ENCODE measurements at places on chromosomes 13 and 19.

- no peaks in the 10 kb centered on the region for H3K36me3 ChIP-seq
- no peak for DNase-seq
- H3K4me3 ChIP-seq = no peak overlapping the region
- peaks cover 12% of the 10 kb centered on the region for H3K4me1 ChIP-seq
- no peak overlapping the region for H3K27ac ChIP-seq
- H3K27me3 ChIP-seq = no peaks in the 10 kb centered on the region
Observed at GRCh38 chr19:28949535-28949934, 263.4 kb downstream of the UQCRFS1 start.

DNA sequence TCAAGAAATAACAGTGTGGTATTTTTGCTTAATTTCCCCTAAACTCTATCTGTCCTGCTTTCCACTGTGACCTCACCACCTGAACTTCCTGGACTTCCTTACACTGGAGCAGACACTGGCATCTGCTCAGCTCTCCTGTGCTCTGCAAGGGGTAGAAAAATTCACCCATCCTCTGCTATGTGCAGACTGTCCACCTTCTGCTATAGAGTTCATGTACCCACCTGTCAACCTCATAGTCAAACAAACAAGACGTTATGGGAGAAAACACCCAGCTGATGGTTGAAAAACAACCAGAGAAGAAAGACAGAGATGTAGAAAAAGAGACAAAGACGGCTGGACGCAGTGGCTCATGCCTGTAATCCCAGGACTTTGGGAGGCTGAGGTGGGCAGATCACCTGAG is 12.2 kb downstream of the LAIR1 start:
- DNase-seq = no peak
- H3K4me3 ChIP-seq = no peak overlapping the region
- no peaks in the 10 kb centered on the region for H3K4me1 ChIP-seq
- H3K36me3 ChIP-seq = no peaks in the 10 kb centered on the region
- H3K27me3 ChIP-seq = peaks cover 10% of the 10 kb centered on the region
- H3K27ac ChIP-seq = no peak overlapping the region

DNA sequence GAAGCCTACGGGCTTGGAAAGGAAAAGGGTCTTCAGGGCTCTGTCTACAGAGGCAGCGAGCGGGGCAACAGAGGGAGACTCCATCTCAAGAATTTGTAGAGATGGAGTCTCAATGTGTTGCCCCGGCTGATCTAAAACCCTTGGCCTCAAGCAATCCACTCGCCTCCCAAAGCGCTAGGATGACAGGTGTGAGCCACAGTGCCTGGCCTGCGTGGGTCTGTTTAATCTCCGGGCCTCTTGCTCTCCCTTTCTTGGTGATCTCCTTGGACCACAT is 8.1 kb downstream of the RPS9 start:
- H3K4me3 ChIP-seq = 0 out of 2 replicates have a peak overlapping the region, but pooled peaks have one; percentile 13
- peaks cover 20% of the 10 kb centered on the region for H3K27me3 ChIP-seq
- DNase-seq = no peak
- peaks cover 64% of the 10 kb centered on the region for H3K4me1 ChIP-seq
- peak overlapping the region; percentile 86 for H3K27ac ChIP-seq

DNA sequence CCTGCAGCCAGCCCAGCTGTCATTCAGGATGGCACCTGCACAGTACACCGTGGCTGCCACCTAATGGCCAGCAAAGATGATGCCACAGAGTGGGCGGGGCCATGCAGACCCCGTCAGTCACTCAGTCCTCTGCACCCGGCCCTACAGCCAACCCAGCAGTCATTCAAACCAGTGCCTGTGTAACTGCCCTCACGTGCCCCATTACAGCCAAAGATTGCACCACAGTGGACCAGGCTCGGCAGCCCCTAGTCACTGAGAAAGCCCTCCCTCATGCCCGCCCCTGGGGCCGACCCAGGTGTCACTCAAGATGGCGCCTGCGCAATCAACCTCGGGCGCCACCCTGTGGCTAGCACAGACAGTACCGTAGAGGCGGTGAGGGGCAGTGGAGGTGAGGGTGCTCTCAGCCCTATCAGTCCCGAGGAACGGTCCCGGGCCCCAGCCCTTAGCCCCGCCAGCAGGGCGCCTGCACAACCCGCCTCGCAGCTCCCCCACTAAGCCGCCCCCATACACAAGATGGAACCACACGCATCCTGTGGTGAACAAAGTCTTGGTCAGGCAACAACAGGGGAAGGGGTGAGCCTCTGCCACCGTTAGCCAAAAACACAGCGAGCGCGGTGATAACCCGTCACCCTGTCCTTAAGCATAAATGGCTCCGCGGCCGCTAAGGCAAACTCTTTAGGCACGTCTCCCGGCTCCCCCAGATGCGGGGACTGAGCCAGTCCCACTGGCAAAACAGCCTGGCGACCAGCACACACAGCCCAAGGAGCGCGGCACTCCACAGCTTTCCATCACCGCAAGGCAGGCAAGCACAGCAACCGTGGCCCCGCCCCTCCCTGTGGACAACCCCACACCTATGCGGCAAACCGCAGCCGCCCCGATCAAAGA is 2.3 kb downstream of the PEG3 start:
- H3K36me3 ChIP-seq = peaks cover 10% of the 10 kb centered on the region
- DNase-seq = no peak
- H3K27me3 ChIP-seq = no peaks in the 10 kb centered on the region
- no peak overlapping the region for H3K4me3 ChIP-seq
- no peaks in the 10 kb centered on the region for H3K4me1 ChIP-seq

DNA sequence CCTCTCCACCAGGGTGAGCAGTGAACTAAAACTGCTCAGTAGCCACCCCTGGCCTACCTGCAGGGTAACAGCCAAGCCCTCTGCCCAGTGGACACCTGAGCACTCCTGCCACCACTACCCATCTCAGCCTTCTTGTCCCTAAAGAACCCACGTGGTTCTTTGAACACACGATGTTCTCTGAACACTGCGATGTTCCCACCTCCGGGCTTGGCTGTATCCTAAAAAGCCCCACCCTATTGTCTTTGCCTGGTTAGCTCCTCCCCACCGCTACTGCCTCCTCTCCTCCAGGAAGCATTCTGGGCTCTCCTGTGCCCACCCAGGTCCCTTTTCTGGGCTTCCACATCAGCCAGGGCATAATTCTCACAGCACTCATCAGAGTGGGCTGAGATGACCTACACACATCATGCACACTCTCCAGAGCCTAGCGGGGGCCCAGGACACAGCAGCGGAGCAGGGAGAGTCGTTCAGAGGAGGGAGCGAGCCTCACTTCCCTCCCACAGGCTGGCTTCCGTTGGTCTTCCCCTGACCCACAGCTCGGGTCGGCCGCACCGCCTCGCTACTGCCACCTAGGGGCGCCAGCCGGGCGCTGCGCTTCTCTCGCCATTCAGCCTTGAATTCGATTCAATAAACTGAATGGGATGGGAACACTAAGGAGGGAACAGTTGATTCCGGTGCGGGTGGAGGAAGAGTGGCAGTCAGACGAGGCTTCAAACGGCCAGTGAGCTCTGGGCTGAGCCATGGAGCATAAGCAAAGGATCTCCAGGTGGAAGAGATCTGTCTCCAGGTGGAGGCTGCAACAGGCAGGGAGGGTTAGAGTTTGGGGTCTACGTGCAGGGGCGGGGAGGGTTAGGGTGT is 3.2 kb downstream of the ELAVL1 start:
- peaks cover 49% of the 10 kb centered on the region for H3K4me1 ChIP-seq
- DNase-seq = peak; percentile 73
- H3K4me3 ChIP-seq = peak overlapping the region; percentile 89
- peaks cover 9% of the 10 kb centered on the region for H3K36me3 ChIP-seq
- H3K27ac ChIP-seq = peak overlapping the region; percentile 94
- H3K27me3 ChIP-seq = peaks cover 1% of the 10 kb centered on the region

- no peaks in the 10 kb centered on the region for H3K36me3 ChIP-seq
- DNase-seq = no peak
- H3K27ac ChIP-seq = no peak overlapping the region
- no peaks in the 10 kb centered on the region for H3K27me3 ChIP-seq
- H3K4me1 ChIP-seq = no peaks in the 10 kb centered on the region
- H3K4me3 ChIP-seq = no peak overlapping the region
Observed at GRCh38 chr13:92547266-92547665, 679.3 kb upstream of the GPC6 start.

DNA sequence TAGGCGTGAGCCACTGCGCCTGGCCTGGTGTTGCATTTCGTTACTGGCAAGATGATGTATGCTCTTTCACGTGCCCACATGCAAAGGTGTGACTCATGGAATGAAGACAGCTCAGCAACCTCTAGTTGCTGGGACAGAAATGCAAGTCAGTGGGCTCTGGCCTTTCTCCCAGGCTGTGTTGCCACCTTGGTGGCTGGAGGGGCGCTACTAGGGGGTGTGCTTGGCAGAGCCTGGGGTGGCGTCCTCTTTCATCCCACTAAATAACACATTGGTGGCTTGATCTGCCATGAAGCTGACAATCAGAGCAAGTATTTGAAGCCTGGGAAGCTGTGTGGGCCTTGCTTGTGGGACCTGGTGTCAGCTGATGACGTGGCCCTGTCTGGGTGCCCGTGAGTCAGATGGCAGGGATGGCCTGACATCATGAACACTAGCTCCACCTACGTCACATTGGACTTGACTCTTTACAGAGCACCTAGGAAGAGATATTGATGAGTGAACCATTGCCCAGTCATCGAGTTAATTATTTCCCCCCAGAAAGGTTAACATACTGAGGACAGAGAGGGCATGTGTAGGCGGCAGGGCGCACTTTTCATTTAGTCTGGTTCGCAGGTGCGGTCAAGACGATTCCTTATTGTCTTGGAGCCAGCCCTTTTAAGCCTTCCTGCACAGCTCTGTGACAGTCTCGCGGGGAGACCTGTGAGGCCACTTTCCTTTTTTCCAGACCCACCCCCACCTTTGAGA is 154.2 kb downstream of the TM9SF2 start:
- H3K36me3 ChIP-seq = no peaks in the 10 kb centered on the region
- peaks cover 6% of the 10 kb centered on the region for H3K27me3 ChIP-seq
- H3K27ac ChIP-seq = peak overlapping the region; percentile 28
- H3K4me1 ChIP-seq = peaks cover 17% of the 10 kb centered on the region

DNA sequence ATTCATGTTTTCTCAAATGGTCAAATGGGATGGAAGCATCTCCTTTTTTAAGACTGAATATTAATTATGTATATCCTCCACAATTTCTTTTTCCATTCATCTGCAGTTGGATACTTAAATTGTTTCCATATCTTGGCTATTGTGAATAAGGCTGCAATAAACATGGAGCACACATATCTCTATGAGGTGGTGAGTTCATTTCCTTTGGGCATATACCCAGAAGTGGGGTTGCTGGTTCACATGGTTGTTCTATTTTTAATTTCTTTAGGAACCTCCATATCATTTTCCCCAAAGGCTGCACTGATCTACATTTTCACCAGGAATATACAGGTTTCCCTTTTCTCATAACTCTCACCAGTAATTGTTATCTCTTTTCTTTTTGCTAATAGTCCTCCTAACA is 566.3 kb downstream of the KCTD12 start:
- H3K27me3 ChIP-seq = no peaks in the 10 kb centered on the region
- H3K4me1 ChIP-seq = no peaks in the 10 kb centered on the region
- H3K36me3 ChIP-seq = no peaks in the 10 kb centered on the region

DNA sequence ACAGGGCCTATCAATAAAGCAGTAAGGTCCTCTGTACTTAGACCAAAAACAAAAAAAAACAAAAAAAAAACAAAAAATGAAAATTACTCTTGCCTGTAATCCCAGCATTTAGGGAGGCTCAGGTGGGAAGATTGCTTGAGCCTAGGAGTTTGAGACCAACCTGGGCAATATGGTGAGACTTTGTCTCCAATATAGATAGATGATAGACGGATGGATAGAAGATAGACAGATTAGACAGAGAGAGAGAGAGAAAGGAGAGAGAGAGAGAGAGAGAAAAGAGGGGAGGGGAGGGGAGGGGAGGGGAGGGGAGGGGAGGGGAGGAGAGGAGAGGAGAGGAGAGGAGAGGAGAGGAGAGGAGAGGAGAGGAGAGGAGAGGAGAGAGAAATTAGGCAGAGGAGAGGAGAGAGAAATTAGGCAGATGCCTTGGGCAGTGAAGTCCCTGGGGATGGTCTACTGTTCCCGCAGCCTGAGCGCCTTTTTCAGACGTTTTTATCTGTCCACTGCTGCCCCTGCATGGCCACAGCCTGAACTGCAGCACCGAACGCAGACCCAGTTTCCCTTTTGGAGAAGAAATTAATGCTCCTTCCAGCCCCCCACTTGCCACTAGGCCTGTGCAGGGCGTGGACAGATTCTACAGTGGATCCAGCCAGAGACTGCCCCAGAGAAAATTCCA is 9.8 kb upstream of the ZNF627 start:
- peaks cover 10% of the 10 kb centered on the region for H3K4me1 ChIP-seq
- peak; percentile 38 for DNase-seq
- H3K27ac ChIP-seq = no peak overlapping the region
- H3K4me3 ChIP-seq = peak overlapping the region; percentile 57

DNA sequence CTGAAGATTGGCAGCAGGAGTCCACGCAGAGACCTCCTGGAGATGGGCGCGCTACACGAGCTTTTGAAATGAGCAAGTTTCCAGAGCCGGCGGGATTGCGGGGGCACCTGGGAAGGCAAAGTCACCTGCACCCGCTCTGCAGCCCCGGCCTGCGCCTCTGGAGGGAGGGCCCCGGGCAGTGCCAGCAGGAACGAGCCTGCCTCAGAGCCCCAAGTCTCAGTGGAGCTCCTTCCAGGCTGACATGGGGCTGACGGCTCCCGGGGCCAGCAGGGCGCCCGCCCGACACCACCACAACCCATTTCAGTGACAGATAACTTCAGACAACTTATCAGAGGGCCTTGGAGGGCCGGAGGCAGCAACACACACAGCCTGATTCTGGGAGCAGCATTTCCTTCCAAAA is 45.0 kb downstream of the RASA3 start:
- H3K27ac ChIP-seq = no peak overlapping the region
- DNase-seq = no peak
- no peaks in the 10 kb centered on the region for H3K4me1 ChIP-seq
- peaks cover 29% of the 10 kb centered on the region for H3K36me3 ChIP-seq
- no peak overlapping the region for H3K4me3 ChIP-seq

DNA sequence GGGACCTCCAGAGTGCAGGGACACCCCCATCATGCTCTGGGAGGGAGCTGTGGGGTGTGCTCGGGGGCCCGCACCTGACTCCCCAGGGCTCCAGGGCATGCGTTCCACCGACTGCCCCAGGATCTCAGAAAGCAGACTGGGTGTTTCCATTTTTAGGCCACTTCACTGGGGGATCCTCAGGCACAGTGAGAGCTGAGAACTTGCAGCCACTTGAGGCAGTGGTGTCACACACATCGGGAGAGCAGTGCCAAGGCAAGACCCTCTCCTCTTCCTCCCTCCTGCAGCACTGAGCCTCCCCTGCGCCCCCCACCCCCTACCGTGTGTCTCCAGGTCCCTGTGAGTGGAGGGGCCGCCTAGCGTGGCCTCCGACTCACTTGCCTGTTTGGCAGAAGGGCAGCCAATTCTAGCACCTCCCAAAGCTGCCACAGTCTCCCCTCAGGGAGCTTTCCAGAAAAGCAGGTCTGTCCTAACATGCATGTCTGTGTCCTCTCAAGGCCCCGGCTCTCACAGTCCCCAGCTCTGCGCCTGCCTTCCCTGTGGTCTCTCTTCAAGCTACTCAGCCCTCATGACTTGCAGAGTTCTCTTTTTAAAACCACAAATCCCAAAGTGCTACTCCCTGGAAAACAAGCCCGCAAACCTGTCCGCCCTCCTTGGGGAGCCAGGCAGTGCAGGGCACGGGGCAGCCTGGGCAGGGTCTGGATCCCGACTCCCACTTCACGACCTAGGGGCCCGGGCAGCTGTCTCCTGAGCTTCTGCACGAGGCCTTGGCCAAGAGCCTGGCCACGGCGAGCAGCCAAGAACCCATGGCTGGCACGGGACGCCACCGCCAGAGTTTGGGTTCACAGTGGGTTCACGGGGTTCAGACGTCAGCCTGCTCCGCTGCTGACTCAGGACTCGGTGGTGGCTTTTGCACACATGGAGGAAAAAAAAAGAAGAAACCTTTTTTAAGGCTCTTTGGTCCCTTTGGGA is 94.1 kb downstream of the STK24 start:
- no peaks in the 10 kb centered on the region for H3K27me3 ChIP-seq
- no peak for DNase-seq
- H3K27ac ChIP-seq = peak overlapping the region; percentile 91

Measured in HFFc6 (cell line).